ENCODE measurements at places on chromosomes 11 and 22. TPM values are rescaled to one million over a fixed set of nuclear protein-coding genes. Genes with fewer than 3 reads are reported as not detected.

GRCh38 chr11:72750086-72750485 is 2.1 kb downstream of the ARAP1 start:
- DNase-seq = no peak

DNA sequence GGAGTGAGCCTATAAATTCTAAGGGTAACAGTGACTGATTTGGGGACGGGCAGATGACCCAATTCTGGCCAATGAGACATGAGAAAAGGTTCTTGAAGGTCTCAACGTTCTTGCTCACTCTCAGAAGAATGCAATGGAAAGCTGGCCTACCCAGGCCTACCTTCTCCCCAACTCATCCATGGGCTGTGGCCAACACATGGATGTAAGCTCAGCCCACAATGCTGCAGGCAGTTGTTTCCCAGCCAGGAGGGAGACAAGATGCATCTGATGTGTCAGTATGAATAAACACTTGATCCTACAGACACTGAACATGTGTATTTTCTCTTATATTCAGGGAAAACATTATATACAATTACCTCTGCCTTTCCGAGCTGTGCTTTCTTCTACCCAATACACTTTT is 24.4 kb downstream of the PI4KA start:
- no peak for DNase-seq

DNA sequence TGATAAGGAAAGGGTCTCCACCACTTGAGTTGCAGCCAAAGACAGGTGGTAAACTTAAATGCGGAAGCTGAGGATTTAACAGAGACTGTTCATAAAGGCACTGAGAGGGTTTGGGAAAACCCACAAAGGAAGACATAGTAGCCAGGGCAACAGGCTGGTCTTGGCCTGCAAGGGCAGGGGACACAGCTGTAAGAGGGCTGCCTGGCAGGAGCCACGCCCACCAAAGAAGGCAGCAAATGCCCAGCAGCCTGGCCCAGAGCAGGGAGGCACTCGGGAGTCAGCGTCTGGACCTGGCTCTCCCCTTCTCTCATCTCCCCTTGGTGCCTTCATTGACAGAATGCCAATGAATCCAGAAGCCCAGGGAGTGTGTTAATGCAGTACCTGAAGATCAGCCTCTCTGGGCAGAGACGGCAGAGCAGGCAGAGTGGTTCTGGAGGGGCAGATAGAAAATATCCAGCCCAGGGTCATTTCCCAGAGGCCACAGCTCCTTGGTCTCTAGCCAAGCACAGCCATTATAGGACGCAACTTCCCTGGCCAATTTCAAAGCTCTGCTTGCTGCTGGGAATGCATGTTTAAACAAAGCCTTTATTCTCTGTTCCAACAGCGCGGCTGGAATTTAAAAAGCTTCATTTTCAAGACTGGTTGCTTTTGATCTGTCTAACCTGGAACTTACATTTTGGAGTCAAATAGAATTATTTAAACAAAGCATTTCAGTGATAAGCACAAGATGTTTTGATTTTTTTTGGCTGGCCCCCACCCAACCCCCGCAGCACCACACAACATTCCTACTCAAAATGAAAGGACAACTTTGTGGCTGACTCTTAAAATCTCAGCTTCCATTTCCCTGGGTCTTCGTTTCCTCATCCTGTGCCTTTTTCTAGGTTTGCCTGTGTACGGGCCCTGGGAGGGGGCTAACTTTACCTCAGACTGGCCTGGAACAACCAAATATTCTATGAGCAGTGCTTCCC is 125.6 kb upstream of the LMO1 start:
- DNase-seq = no peak

GRCh38 chr11:70595452-70595851 is 197.1 kb downstream of the CTTN start:
- no peak for DNase-seq

GRCh38 chr22:24463071-24463760 is 31.9 kb upstream of the UPB1 start:
- DNase-seq = no peak

- no peak for DNase-seq
These were observed 117.7 kb upstream of the LMO1 start for GRCh38 chr11:8381343-8381742.

GRCh38 chr11:66595245-66595904 is 2.4 kb downstream of the CCS start:
- DNase-seq = no peak

- DNase-seq = no peak
These were observed 45.5 kb upstream of the OLFML1 start for GRCh38 chr11:7439746-7440320.

DNA sequence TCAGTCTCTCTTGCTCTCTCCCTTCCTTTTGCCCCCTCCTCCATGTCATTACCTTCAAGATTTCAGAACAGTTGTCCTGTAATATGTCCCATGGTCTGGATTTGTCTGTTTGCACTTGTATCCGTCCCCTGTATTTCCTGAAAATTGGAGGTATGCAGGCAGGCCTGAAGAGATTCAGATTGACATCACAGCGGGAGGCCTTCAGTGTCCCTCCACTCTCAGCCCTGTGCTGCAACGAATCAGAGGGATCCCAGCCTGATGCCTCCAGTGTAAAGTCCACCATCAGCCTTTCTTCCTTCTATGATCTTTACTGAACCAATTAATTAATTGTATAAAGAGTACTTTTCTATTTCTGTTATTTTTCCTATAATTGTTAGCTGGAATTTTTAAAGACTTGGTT is 57.3 kb downstream of the ELMOD1 start:
- no peak for DNase-seq

DNA sequence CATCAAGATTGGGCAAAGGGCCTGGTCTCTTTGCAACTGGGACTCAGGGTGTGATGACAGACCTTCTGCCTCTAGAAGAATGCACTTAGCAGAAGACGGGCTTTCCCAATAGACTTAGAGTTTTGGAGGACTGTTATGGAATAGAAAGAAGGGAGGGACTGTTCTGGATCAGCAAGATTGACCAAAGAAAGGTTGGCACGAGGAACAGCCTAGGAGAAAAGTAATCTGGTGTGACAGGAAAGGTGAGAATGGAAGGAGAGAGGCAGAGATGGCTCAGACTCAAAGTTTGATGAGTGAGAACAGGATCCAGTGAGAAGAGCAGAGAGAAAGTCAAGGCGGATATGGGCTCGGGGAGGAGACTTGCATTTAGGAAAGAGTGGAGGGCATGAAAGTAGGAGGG is 23.0 kb upstream of the TMEM45B start:
- DNase-seq = no peak

GRCh38 chr11:126700768-126701519 is 299.6 kb downstream of the KIRREL3 start:
- no peak for DNase-seq

- no peak for DNase-seq
These were observed 48.7 kb downstream of the IGF2 start for GRCh38 chr11:2090172-2091111.

DNA sequence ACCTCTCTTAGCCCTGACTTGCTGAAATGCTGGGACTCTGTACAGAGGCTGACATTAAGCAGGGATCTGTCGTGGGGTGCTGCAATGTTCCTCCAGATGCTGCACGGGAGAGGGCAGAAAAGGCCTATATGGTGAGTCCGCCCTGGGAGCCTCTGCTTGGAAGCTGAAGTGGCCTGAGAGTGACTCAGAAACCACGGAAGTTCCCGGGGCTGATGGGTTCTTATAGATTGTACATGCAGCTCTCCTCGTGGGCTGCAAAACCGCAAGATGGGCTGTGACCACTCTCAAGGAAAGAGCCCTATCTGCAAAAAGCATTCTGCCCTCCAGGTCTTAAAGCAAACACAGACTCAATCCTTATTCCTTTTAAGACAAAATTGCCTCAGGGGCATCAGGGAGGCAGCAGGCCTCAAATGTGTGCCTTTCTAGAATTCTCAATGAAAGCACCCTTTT is 5.8 kb upstream of the SLC43A3 start:
- DNase-seq = no peak

GRCh38 chr11:126544108-126545056 is 188.9 kb downstream of the ST3GAL4 start:
- DNase-seq = no peak

DNA sequence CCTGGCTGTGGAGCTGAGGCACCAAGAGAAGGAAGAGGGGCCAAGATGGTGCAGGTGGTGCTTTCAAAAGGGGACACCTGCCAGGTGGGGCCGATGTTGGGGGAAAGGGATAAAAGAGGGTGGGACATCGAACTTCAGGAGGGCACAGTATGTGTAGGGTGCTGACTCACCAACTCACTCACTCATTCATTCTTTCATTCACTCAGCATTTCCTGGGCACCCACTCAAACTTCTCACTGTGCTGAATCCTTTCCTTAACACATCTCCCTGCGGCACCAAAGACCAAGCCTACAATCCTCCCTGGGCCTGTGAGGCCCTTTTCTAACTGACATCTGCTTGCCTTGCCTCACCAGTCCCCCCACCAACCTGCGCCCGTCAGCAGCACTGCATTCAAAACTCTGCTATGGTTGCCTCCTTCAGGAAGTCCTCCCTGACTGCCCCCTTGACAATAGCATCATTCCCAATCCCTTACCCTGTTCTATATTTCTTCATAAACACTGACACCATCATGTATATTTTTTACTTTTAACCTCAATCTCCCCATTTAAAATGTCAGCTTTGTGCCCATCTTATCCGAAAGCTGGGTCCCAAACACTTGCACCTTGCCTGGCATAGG is 246.6 kb downstream of the MN1 start:
- no peak for DNase-seq

- DNase-seq = no peak
These were observed 10.8 kb downstream of the LIF start for GRCh38 chr22:30235687-30236170.

DNA sequence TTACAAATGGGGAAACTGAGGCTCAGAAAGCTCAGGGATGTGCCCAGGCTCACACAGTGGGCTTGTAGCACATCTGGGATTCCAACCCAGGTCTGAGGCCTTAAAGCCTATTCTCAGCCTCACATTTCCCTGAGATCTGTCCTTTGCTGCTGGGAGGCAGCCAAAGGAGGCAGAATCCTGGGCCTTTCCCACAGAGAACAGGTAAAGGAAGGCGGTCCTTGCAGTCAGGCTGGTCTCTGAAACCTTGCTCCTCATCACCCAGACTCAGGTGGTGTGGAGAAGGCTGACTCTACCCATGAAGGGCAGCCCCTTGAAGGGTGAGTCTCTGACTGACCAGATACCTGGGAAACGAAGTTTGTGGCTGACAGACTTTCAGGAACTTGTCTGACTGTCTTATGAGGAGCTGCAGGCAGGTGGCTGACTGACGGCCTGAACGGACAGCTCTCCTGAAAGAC is 7.8 kb downstream of the SLCO2B1 start:
- no peak for DNase-seq

GRCh38 chr22:35959121-35959800 is 69.4 kb downstream of the RBFOX2 start:
- no peak for DNase-seq

- peak; percentile 56 for DNase-seq
These were observed 8.8 kb downstream of the POU2F3 start for GRCh38 chr11:120248551-120249278.

GRCh38 chr11:90908074-90908473 is 685.2 kb upstream of the CHORDC1 start:
- DNase-seq = no peak

- no peak for DNase-seq
These were observed 5.5 kb downstream of the CBX6 start for GRCh38 chr22:38866399-38867123.

- no peak for DNase-seq
These were observed 9.1 kb upstream of the POU2AF2 start for GRCh38 chr11:111236383-111236782.

DNA sequence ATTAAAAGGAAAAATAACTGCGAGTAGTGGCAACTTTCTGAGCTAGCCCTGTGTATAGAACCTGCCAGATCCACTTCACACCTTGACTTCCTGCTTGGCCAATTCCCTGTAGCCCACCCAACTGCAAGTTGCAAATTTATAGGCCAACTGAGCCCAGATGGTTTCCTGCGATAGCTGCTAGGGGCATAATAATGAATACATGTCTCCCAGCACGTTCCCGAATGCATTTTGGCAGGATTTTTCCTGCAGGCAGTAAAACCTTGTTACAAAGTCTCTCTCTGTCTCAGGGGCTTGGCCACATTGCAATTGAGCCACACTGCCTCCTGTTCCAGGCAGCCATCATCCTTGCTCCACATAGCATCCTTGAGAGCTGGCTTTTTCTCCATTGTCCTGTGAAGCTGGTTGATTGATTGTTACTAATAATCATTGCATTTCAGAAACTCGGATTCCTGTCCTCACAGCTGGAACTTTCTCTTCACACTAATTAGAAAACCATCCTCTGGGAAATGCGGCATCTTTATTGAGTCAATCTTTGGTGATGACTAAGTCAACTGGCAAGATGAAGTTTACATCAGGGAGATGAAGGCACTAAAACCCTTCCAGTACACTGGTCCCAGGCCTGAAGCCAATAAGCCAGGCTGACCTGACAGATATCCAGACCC is 18.6 kb upstream of the LMO2 start:
- no peak for DNase-seq

GRCh38 chr11:88438721-88439120 is 101.2 kb upstream of the CTSC start:
- DNase-seq = no peak

DNA sequence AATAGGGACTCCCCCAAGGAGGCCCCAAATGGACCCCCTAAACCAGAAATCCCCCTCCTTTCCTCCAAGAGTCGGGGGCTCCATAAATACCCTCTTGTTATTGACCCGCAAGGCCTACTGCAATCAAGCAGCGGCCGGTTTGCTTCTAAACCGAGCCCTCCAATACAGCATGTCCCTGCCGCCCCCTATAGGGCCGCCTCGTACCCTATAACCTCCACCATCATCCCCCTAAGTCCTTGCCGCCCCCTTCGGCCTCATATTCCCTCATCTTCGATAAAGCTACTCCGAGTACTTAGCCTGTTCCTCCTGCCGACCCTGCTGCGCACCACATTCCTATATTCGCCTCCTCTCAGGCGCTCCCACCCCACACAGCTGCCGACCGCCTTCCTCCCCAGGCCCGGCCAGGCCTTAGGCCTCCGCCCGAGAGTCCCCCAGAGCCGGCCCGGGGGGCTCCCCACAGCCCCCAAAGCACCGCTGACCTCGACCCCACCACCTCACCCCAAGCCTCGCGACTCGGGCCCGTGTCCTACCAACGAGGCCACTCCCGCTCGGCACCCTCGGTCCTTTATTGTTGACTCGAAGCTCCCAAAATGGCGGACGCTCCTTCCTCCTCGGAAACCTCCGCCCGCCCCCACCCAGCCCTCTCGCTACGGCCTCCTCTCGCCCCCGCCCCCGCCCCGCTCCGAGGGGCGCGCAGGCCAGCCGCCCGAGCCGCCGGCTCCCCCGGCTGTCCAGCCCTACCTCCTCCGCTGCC is 430 bp downstream of the DDX6 start:
- no peak for DNase-seq

- DNase-seq = no peak
These were observed 107.5 kb downstream of the NAV2 start for GRCh38 chr11:19820100-19820499.

Gene TBX10
- not detected for total RNA-seq

Gene CCDC89
- 0.22 TPM for total RNA-seq

Gene VSIG10L2
- total RNA-seq = not detected

Gene OLFML1
- not detected for total RNA-seq

Gene APOBEC3B
- 10.3 TPM for total RNA-seq

Gene CBL
- 31.1 TPM for total RNA-seq

Gene NUP50
- 102 TPM for total RNA-seq

Gene KDM2A
- total RNA-seq = 50.4 TPM

Gene ART1
- not detected for total RNA-seq

Gene PPP6R3
- 113 TPM for total RNA-seq

Gene MMP3
- not detected for total RNA-seq

Gene RIC3
- not detected for total RNA-seq

Gene SYCE3
- not detected for total RNA-seq

Gene CTSW
- not detected for total RNA-seq

Gene NELL1
- total RNA-seq = not detected

Gene PANX3
- total RNA-seq = not detected

Gene OR56A1
- total RNA-seq = not detected

Gene ROBO4
- total RNA-seq = not detected

All from HCT116 (cell line).